Skeletal muscle cell (primary cell): ENCODE measurements at places on chromosomes 2 and 18.

DNA sequence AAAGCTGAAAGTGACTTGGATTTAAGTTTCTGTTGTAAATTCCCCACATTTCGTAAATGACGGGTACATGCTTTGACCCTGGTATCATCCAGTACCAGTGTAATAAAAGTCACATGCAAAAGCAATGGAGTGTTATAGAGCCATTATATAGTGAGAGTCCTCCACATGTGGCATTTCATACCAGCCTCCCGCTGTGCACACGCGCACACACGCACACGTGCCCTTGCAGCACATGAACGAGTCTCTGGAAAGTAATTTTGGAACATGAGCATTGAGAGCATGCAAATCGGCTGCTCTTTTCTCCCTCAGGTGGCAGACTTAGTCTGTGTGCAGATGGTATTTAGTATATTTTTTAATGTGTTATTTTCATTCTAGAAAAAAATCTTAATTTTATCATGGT, 198.1 kb downstream of the ZNF407 start:
- DNase-seq: no peak

DNA sequence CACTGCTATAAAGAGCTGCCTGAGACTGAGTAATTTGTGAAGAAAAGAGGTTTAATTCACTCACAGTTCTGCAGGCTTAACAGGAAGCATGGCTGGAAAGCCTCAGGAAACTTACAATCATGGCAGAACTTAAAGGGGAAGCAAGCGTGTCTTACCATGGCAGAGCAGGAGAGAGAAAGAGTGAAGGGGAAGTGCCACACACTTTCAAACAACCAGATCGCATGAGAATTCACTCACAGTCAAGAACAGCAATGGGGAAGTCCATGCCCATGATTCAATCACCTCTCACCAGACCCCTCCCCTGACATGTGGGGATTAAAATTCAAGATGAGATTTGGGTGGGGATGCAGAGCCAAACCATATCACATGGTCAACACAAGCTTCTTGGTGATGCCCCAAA, 34.7 kb upstream of the CDK5R2 start:
- no peak for DNase-seq

- no peak for DNase-seq
Measured at GRCh38 chr2:229825476-229825875, 96.3 kb downstream of the TRIP12 start.

- DNase-seq: no peak
Measured at GRCh38 chr2:168194784-168195522, 52.4 kb downstream of the STK39 start.

DNA sequence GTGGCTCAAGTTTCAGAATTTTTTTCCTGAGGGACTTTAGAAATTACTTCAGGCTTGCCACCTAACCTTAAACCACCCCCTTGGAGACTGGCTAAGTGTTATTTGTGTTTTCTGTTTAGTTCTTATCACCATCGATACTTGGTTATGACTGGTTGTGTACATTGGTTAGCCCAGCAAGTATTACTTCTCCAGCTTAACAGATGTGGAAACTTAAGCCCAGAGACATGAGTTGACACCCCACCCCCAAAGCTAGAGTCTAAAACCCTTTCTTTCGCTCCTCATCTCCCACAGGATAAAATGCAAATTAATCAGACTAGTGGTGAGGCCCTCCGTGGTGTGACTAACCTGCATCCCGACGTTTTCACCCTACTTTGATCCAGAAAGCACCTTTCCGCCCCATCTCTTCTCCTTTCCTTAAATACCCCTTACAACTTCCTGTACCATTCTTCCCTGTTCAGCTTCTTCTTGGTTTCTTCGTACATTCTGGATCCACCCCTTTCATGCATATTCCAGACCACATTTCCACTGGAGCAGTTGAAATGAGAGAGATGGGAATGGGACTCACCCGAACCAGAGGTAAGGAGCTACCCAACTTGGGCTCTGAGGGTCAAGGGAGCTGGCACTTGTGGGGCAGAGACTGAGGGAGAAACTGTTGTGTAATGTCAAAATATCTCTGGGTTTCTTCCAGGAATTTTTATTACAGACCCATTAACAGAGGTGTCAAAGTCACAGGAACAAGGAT, 819 bp upstream of the MAP3K2 start:
- DNase-seq: no peak

DNA sequence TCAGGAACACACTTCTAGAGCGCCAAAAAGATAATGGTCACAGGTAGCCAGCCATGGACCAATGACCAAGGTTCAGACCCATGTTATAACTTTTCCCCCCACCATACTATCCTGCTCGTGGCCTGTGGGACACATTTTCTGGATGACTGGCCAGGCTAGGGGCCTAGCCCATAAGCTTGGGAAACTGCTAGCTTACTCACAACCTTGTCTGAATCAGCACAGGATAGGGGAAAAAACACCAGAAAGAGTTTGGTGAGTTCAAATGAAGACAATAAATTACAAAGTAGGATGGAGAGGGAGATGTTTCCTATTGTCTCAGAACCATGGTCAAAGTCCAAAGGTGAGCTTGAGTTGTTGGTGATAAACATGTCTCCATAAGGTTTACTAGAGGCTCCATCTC, 156.3 kb upstream of the CCDC68 start:
- DNase-seq: no peak

DNA sequence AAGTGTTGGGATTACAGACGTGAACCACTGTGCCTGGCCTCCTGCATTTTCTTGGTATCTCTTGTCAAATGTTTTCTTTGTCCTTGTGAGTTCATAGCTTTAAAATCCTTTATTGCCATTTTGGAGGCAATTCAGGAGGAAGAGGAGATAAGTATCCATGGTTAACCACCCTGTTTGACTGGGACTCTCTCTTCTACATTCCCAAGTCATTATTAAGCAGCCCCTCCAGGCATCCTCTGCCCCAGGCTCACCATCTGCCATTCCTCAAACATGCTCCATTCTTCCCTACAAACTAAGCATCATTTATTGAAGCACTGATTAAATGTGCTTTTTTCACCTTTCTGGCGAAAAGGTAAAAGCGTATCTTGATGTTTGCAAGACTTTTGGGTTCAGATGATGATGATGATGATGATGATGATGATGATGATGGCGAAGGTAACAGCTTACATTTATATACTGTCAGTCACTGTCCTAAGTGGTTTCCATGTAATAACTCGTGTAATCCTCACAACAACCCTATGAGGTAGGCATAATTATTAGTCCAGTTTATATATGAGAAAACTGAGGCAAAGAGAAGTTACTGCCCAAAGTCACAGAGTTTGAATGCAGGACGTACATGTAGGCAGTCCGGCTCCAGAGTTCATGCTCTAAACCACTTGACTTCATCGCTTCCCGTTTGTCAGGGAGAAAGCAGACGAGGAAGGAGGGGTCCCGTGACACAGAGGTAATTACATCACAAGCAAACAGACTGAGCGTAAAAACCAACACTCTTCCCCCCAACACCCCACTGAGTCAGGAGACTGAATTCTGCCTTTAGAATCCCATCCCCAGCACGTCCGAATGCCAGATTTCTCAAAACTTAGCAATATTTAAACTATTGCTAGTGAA, 69.7 kb upstream of the ACKR3 start:
- no peak for DNase-seq

DNA sequence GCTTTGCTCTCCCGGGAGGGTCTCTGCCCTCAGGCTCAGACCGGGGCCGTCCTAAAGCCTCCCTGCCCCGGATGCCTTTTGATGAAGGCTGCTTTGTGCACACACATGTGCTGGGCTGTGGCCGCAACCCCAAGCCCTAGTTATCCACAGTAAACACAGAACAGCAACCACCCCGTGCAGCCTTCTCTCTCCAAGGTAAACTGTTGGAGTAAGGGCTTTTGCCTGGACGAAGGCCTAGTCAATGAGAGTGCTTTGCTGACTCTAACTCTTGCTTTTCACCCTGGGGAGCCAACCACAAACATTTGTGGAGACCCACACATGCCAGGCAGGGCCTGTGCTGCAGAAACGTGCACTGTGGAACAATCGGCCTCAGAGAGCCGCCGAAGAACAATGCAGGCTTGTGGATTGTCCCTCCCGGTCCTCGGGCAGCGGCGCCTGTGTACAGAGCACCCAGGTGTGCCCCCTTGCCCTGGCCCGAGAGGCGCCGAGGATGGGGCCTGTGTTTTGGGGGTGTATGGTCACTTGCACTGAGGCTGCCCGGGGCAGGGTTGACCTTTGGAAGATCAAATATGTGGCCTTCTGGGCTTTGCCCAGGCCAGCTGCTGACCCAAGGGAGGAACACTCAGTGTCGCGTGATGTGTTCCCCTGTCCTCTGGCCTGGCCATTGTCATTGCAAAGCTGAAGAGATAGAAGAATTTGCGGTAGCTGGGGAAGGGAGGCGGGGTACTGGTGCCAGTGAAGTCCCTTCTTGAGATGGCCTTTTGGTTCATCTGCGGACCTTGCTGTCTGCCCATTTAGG, 37.0 kb downstream of the CTIF start:
- no peak for DNase-seq

DNA sequence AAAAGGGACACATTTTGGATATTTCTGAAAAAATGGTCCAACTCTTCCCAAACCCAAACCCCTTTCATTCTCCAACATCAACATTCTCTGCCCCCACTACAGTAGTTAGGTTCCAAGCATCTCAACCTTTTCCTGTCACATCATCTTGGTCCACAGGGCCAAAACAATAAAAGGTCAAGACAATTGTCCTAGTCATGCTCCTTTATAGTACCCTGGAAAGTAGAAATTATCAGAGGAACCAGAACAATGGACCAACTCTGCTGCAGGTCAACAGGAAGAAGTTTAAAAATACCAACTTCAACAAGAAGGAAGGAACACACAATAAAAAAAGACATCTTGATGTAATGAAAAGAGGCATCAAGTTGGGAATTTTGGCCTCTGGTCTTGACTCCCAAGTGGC, 36.1 kb downstream of the CLASP1 start:
- DNase-seq: no peak

- no peak for DNase-seq
Measured at GRCh38 chr2:156394033-156394741, 42.0 kb upstream of the GPD2 start.

GRCh38 chr2:207394203-207394781, 135.5 kb upstream of the CREB1 start:
- DNase-seq: peak; percentile 69

GRCh38 chr2:215903203-215903602, 110.1 kb downstream of the MREG start:
- DNase-seq: no peak

DNA sequence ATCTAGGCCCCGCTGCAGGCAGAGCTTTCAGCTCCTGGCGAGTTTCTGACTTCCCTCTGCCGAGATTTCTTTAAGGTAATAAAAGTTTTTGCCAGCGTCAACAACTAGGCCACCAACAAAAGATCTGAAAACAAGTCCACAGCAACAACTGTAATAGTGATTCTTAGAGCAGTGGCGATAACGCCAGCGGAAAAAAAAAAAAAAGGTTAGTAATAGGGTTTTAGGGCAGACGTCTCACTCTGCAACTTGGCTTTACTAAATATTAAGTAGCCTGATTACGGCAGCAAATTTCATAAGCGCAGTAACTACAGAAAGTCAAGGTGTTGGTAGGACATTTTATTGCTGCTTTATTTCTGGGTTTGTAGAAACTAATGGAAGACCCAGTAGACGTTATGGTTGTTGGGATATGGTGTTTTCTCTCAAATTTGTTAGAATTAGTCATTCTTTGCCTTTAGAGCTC, 481 bp downstream of the SLC30A6 start:
- no peak for DNase-seq

GRCh38 chr2:212974692-212975091, 176.7 kb downstream of the IKZF2 start:
- DNase-seq: peak; percentile 78

- DNase-seq: no peak
Measured at GRCh38 chr2:653645-654425, 23.4 kb downstream of the TMEM18 start.

GRCh38 chr2:178363252-178363651, 87.7 kb downstream of the PRKRA start:
- peak; percentile 80 for DNase-seq

- no peak for DNase-seq
Measured at GRCh38 chr2:159160412-159160811, 126.1 kb downstream of the WDSUB1 start.

- no peak for DNase-seq
Measured at GRCh38 chr18:484749-485464, 15.6 kb downstream of the COLEC12 start.

DNA sequence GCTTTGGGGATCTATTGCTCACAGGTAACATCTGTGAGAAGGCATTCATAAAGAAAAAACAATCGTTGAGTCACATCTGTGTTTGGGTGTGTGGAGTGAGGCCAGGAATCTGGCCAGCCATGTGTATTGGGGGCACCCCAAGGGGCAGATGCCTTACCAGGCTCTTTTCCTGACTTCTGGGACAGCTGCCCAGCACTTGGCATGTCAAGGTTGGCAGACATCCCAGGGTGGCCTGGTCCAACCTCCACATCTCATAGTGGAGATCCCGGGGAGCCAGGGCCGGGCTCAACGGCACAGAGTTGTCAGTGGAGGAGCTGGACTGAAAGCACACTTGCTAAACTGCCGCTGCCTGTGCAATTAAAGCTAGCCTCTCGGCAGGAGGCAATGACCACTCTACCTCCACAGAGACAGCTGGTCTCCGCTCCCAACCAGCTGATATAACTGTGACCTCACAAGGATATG, 75.3 kb upstream of the MGAT4A start:
- DNase-seq: no peak

GRCh38 chr18:54825601-54826344, 2.5 kb upstream of the RAB27B start:
- no peak for DNase-seq

GRCh38 chr18:52481116-52481515, 141.1 kb downstream of the DCC start:
- DNase-seq: no peak

GRCh38 chr2:160222546-160223283, 22.6 kb upstream of the ITGB6 start:
- DNase-seq: no peak

GRCh38 chr18:37483221-37483971, 82.2 kb downstream of the CELF4 start:
- DNase-seq: no peak

DNA sequence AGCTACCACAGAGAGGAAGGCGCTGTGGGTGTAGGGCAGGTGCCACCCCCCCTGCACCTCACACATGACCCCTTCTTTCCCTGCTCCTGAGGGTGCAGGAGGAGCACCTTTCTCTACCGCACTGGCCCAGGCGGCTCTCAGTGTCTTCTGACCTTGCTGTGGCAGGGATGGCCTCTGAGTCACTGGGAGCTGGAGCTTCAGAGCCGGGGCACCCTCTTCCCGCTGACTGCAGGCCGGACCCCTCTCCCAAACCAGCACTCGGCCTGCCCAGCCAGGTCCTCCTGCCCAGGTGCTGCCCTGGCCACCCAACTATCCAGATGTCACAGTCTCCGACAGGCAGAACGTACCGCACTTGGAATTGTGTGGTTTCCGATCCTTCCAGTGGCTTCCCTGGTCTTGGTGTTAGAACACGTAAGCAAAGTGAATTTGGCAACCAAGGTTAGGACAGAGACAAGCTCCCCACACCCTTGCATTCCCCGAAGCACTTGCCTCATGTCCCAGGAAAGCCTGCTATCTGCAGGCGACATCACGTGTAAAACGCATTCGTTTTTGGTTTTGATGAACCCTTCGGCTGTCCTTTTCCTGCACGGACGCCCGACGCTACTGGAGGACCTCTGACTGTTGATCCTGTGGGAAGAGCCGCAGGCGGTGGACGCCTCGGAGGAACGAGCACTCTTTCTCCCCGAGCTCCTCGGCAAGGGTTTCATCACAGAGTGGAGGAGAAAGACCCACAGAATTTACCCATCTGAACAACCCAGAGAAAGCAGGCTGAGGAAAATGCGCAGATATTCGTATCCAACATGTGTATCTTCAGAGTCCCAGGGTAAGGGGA, 24.7 kb upstream of the KCNG2 start:
- no peak for DNase-seq
